ENCODE measurements at places on chromosomes 6 and 20.

DNA sequence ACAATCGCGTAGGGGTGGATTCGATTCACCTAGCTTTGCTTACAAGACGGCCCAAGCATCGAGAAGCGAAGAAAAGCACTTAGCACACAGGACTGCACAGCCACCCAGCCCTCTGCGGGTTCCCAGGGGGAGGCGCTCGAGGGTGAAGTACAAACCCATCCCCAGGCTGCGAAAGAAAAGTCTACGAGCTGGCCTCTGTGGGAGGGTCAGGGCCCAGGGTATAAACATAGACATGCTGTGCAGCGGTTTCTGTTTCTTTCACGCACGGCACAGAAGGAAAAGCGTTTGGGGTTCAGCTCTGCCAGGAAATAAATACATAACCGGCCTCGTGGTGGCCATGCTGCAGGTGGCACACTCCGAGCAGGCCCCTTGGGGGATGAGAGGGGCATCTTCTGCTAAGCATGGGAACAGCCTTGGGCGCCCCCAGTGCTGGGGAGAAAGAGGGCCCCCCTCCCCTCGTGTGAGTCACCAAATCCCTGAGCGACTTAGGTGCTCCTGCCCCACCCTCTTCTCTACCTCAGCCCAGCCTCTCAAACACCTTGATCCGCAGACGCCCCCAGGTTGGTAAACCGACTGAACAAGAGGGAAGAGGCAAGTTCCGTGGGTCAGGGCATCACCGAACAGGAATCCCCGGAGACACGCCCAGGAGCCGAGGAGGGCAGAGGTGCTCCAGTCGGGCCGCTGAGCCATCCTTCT lies 91.6 kb upstream of the RIPOR2 start:
- no peaks in the 10 kb centered on the region for H3K36me3 ChIP-seq
- H3K4me1 ChIP-seq = no peaks in the 10 kb centered on the region
- H3K27ac ChIP-seq = no peak overlapping the region
- H3K27me3 ChIP-seq = no peaks in the 10 kb centered on the region
- DNase-seq = no peak

DNA sequence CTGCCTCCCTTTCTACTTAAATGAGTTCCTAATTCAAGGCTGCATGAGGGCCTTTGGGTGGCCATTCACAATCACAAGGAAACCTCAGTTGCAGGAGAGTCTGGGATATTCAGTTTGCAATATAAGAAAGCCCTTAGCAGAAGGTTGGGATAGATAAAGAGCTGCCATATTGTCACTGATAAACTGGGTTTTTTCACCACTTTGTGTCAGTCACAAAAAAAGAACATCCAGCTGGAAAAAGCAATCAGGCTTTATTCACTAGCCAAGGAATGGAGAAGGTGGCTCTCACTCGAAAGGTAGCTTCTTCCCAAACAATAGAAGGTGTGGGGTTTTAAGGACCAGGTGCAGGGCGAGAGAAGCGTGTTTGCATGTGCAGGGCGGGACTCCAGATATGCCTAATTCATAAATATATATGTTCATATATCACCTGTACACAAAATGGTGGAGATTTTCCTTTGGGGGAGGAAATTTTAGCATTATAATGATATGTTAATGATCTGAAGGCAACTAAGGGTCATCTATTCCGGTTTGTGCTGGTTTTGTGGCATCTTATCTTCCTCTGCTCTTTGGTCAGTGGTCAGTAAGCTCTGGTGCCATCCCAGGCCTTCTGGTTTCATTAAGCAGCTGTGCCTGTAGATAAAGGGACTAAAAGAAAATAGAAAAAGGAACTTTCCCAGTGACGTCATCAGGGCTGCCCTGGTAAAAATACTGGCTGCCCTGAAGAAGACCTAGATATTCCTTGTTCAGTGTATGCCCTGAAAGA lies 97.1 kb upstream of the IYD start:
- no peak overlapping the region for H3K27ac ChIP-seq
- no peaks in the 10 kb centered on the region for H3K36me3 ChIP-seq
- no peak for DNase-seq
- no peaks in the 10 kb centered on the region for H3K27me3 ChIP-seq
- peaks cover 48% of the 10 kb centered on the region for H3K4me1 ChIP-seq

DNA sequence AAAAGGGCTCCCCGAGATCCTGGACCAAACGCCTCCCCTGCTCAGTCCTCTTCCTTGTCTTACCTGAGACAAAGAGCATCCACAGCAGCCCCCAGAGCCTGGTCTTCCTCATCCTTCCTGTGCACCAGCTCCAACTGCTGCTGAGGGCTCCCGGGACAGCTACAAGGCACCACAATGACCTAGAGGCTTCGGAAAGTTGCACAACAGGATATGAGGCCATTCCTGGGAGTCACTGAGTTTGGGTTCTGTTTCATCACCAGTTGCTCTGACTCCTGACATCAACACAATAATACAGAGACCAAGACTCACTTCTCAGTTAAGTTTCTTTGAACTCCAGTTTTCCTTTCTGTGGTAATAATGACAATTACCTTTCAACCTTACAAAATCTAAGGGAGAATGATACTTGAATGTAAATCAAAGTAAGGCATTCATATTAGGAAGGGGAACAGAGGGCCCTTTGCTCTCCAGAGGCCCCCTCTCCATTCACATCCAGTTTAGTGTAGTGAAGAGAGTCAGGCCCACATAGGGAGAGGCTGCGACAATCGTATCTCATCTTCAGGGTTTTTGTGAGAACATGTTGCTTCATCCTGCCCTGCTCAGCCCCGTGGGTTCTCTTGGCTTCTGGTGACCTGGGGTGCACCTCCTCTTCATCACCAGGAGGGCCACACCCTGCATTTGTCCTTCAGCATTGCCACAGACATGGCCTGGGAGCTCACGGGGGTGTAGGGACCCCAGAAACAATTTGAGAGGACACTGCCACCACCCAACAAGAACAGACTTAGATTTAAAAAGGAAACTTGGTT lies at the start of gene TREM1:
Gene TREM1, minus strand, starts transcription at position 139 of the 803 bp plus-strand sequence. Its CDS starts 27 bp downstream, at position 112.
- no peaks in the 10 kb centered on the region for H3K4me1 ChIP-seq
- no peaks in the 10 kb centered on the region for H3K36me3 ChIP-seq
- no peak within 1 kb of the TSS for H3K27ac ChIP-seq
- peaks cover 4% of the 10 kb centered on the region for H3K27me3 ChIP-seq

DNA sequence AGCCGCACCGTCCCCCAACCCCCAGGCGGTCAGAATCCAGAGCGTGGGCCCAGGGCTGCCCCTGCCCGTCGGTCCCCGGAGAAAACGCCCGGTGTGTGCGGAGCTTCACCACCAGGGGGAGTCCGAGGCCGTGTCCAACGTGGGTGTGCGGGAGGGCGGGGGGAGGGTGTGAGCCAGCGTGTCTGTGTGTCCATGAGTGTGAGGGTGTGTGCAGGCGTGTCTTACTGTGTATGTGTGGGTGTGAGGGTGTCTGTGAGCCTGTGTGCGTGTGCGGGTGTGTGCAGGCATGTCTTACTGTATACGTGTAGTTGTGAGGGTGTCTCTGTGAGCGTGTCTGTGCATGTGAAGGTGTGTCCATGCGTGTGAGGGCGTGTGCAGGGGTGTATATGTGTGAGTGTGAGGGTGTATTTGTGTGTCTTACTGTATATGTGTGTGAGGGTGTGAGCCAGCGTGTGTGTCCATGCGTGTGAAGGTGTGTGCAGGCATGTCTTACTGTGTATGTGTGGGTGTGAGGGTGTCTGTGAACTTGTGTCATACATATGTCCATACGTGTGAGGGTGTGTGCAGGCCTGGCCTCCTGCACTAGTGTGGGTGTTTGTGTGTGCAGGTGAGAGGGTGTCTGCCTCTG lies 24.6 kb upstream of the GATA5 start:
- no peak overlapping the region for H3K4me3 ChIP-seq
- no peaks in the 10 kb centered on the region for H3K4me1 ChIP-seq
- no peak overlapping the region for H3K27ac ChIP-seq
- DNase-seq = peak; percentile 11
- H3K27me3 ChIP-seq = no peaks in the 10 kb centered on the region

GRCh38 chr6:50815436-50816114 lies 3.1 kb upstream of the TFAP2B start:
- H3K27me3 ChIP-seq = peaks cover 36% of the 10 kb centered on the region
- H3K27ac ChIP-seq = no peak overlapping the region
- DNase-seq = no peak
- peaks cover 3% of the 10 kb centered on the region for H3K4me1 ChIP-seq

GRCh38 chr6:41717392-41717736 lies 18.0 kb downstream of the TFEB start:
- no peaks in the 10 kb centered on the region for H3K27me3 ChIP-seq
- no peaks in the 10 kb centered on the region for H3K36me3 ChIP-seq
- DNase-seq = no peak
- H3K4me3 ChIP-seq = no peak overlapping the region
- peaks cover 32% of the 10 kb centered on the region for H3K4me1 ChIP-seq

DNA sequence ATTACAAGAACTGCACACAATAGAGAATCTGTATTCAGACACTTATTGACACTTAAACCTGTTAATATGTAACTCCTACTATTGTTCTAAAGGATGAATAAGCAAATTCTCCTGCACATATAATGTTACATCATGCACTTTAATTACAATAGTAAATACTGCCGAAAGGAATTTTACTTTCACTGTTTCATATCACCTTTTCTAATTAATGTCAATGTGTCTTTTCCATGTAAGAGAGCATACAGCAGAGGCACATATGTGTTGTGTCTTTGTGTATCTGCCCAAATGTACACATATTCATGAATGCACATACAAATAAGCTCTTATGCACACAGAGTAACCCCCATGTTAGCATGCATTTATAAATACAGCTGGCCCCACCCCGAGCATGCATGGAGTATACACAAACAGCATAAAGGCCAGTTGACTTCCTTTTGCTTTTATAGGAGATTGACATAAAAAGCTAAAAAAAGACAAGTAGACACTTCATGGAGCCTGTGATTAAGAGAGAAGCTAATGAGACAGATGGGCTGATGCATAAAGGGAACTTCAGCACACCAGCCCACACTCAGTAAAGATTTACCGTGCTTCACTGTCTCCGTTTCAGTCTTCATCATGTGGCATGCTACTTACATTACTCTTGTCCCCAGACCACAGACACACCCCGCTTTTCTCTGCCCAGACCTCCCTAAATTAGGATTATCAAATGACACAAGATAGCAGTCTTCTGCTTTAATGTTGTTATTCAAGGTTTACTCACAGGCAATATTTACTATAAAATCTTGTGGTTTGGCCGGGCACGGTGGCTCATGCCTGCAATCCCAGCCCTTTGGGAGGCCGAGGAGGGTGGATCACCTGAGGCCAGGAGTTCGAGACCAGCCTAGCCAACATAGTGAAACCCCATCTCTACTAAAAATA lies 184.6 kb downstream of the ATXN1 start:
- no peaks in the 10 kb centered on the region for H3K27me3 ChIP-seq
- no peak overlapping the region for H3K27ac ChIP-seq
- H3K4me1 ChIP-seq = no peaks in the 10 kb centered on the region
- no peak for DNase-seq
- H3K4me3 ChIP-seq = no peak overlapping the region

Measured in astrocyte (in vitro differentiated cells and primary cell).